ENCODE measurements at places on chromosomes 2 and 18. TPM values are rescaled to one million over a fixed set of nuclear protein-coding genes. Genes with fewer than 3 reads are reported as not detected.

DNA sequence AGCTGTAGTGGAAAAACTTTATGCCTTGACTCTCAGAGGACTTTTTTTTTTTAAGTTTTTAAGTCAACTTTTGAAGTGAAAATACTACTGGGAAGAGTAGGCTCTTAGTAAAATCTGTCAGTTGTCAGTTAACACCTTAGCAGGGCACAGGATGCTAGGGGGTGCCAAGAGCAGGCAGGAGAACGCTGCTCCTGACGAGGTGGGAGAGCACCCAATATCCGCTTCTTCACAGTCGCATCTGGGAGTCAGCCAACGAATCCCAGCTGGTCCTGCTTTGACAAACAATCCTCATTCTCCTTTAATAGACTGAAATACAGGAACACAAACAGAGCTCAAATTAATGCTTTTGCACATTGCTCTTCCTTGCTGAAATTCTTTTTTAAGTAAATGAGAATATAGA is 709.5 kb upstream of the ACVR2A start:
- DNase-seq, result peak; percentile 15

GRCh38 chr2:199646439-199646838 is 188.7 kb upstream of the SATB2 start:
- DNase-seq, result no peak

DNA sequence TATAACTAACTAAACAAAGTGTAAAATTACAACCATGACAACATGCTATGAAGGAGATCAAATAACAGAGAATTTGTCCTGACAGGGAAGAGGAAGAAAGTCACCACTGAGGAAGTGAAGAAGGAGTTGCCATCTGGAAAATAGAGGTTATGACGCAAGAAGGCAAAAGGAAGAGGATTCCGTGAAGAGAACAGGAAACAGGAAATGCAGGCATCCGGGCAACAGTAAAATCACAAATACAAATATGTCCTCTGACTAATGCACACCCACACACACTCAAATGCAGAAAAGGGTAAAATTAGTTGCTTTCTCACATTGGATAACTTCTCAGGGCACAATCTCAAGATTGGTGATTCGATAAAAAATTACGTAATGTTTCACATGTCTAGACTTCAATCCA is 278.4 kb downstream of the TMX3 start:
- no peak for DNase-seq

- DNase-seq, result no peak
Observed at GRCh38 chr18:77103187-77103850, 29.3 kb downstream of the MBP start.

- no peak for DNase-seq
Observed at GRCh38 chr2:127079358-127079920, 27.5 kb downstream of the BIN1 start.

- no peak for DNase-seq
Observed at GRCh38 chr2:88596141-88596830, 31.0 kb downstream of the EIF2AK3 start.

DYNAP gene
- total RNA-seq, result not detected

CIB4 gene
- not detected for total RNA-seq

CNPPD1 gene
- total RNA-seq, result 23.9 TPM

Measured in tongue (tissue), 3 donors.